ENCODE measurements at places on chromosomes 3 and 15. TPM values are rescaled to one million over a fixed set of nuclear protein-coding genes. Genes with fewer than 3 reads are reported as not detected.

- DNase-seq: no peak
These were observed 432.2 kb upstream of the LMCD1 start for GRCh38 chr3:8069471-8069870.

DNA sequence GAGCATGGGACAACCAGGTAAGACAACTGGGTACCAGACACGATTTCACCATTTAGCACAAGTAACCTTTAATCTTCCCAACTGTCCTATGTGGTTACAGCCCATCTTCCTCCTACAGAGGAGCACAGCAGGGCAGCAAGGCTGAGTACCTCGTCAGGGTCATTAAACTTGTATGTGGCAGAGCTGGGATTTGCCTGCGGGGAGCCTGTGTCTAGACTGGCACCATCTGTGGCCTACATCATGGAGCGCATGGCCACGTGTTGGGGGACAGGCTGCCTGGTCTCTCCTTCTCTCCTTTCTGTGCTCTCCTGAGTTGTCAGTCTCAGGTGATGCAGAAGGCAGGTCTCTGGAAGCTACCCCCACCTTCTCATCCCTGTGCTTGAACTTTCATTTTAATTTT is 32.2 kb downstream of the GOLGA6A start:
- DNase-seq: no peak

CHL1 gene
- 3.8 TPM for polyA plus RNA-seq

DNA sequence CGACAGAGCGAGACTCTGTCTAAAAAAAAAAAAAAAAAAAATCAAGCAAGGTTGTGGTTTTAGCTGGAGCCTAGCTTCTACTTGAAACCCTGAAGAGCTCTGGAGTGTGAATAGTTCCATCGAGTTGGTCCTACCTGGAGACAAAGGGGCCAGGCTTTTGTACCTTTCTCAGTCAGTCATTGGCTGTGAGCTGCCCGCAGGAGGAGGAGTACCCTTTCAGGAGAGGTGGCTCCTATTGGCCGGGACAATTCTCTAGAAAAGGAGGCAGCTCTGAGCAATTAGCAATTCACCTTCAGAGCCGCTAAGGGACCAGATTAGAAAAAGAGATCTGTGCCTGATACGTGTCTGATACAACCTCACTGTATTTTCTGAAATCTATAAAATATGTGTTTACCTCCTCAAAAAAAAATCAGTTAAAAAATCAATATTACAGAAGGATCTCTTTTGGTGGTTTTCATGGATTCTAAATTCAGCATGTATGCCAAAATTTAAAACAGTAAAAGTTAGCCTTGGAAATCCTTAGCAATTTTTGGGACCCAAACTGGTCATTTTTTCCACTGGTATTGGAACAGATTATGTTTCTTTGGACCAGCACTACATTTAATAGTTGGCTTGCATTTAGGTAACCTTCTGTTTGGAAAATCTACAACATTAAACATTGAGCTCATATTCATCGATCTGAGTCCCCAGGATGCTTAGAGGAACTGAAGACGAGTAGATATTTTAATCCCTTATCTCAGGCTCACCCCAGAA is 29.7 kb upstream of the PDCD6IP start:
- DNase-seq: peak; percentile 28

RLBP1 gene
- 0.08 TPM for polyA plus RNA-seq

- DNase-seq: no peak
These were observed 682.1 kb downstream of the MECOM start for GRCh38 chr3:168981396-168981795.

DNA sequence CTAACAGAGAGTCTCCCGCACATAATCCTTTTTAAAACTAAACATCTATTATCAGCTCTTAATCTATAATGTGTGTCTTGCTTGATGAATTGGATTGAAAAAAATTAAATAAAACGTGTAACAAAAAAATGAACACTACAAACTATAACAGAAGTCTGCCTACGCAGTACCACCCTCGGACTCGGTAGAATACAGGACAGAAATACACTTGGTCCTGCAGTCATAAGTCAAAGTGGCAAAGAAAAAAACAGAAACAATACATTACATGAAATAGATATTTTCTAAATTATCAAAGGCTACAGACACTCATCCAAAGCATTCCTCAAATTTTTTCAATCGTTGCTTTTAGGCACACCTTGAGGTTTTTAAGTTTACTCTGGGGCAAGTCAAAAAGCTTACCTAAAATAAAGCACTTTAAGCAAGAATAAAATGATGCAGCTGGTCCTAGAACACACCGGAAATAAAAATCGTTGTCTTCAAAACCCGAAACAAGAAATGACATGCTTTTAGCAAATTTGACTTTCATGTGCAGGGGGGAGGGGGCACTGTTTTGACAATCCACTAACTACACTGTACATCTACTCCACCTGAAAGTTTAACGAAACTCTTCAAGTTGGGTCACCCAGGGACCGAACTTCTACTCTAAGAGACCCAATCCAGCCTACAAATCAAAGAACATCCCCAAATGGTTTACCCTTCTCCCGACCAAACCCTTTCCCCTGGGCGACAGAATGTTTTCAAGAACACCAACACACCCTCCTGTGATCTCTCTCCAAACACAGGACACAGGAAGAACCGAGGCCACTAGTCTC is 1.3 kb downstream of the ADAM10 start:
- peak; percentile 33 for DNase-seq

- no peak for DNase-seq
These were observed 39.0 kb downstream of the UNC13C start for GRCh38 chr15:54017251-54017650.

DNA sequence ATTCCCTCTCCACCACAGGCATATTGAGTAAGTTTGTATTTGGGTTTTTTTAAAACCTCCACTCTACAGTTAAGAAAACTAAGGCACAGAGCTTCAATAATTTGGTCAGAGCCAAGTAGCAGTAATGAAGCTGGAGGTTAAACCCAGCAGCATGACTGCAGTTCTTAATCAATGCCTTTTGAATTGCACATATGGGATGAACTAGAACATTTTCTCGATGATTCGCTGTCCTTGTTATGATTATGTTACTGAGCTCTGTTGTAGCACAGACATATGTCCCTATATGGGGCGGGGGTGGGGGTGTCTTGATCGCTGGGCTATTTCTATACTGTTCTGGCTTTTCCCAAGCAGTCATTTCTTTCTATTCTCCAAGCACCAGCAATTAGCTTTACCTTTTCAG is 1.6 kb upstream of the CCR5 start:
- no peak for DNase-seq

- DNase-seq: no peak
These were observed 228.9 kb downstream of the CD47 start for GRCh38 chr3:107861904-107862303.

DNA sequence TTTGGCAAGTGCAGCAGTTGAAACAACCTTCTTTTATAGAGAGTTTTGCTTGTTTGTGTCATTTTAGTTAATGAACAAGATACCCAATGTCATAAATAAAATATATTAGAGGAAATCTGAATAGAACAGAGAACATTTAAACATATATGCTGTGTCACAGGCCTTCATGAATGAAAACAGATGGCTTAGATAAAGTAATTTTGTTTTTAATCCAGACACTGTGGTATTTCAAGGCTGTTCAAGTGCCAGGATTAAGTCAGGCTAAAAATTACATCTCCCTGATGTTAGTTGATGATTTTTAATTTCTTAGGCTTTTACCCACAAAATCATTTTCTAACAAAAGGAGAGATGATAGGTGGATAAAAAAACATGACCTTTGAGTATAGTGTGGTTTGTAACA is 4.9 kb upstream of the ACKR4 start:
- DNase-seq: no peak

DNA sequence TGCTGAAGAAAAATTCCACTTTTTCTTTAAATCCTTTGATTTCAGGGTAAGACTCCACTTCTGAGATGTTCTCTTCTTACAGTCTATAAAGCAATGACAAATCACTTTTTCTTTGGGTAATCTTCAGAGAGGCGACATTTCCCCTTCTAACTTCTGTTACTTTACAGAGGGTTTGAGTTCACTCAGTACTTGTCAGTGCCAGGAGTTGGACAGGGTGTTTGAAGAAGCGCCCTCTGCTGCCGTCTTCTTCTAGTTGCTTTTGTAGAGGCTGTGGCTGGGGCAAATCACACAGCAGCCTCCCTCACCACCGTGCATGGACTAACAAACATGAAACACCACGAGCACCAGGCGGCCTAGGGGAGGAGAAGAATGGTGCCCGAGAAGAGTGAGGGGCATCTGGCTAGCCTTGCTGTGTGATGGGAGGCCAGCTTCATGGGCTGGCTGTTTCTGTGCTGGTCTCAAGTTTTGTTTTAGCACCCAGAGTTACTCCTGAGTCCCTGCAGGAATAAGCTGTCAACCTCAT is at the start of gene CD80:
Gene CD80, minus strand, starts transcription at position 174 of the 523 bp plus-strand sequence. CDS start 1,886 bp downstream, outside the sequence.
- no peak for DNase-seq

DNA sequence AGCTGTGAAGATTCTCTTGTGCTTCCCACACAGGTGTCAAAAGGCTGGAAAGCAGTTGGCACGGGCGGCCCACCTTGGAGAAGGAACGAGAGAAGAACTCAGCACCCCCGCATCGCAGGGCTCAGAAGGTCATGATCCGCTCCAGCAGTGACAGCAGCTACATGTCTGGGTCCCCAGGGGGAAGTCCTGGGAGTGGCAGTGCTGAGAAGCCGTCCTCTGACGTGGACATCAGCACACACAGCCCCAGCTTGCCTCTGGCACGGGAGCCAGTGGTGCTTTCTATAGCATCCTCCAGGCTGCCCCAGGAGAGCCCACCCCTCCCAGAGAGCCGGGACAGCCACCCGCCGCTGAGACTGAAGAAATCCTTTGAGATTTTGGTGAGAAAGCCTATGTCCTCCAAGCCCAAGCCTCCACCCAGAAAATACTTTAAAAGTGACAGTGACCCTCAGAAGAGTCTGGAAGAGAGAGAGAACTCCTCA is 31.4 kb downstream of the STARD5 start:
- no peak for DNase-seq

DNA sequence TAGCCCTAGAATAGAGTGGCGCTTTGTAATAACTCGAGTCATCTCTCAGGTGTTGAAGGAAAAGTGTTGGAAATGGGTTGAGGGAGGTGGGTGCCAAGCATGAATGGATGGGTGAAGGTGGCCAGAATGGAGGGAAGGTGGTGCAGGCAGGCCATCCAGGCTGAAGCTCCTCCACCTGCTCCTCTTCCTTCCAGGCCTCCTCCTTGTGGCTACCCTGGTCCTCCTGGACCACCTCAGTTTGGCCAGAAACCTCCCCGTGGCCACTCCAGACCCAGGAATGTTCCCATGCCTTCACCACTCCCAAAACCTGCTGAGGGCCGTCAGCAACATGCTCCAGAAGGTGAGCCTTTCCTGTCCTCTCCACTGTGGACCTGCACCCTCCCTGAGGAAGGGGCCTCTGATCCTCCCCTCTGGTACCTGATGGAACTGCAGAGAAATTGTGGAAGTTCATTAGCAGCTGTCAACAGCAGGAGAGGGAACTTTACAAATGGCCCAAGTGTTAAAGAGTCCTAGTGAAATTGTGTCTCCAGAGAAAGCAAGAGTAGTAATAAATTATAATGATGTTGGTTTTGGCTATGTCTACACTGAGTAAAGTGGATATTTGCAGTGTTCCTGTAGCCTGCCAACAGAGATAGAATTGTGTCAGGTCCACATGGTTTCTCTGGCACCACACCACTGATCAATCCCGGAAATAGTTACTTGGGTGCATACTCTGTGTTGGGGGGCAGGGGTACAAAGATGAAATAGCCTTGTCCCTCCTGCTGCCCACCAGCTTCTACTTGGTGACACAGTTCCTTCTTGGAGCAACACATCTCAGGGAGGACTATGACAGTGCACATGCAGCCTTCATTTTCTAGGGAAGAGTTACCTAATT is 1.6 kb downstream of the IL12A start:
- DNase-seq: no peak

- DNase-seq: no peak
These were observed 98.2 kb upstream of the NR2F2 start for GRCh38 chr15:96232335-96232734.

SMCO1 gene
- polyA plus RNA-seq: 2.3 TPM

DNA sequence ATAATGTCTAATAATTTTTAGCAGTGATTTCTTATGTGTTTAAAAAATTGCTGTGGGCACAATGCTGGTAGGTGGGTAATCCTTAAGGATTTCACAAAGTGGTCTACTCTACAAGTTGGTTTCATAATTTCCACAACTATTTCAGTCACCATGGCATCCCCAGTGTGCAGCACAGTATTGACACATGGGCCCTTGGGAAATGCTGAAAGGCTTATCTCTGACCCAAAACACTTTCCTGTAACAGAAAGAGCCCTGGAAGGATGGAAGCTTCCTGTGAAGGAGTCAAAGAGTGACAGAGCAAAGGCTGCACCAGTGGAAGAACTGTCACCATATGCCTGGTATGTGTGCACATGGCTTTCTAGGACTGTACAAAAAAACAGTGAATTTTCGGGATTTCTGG is 153.7 kb downstream of the ANO10 start:
- no peak for DNase-seq

LSAMP gene
- polyA plus RNA-seq: 7.4 TPM

GRCh38 chr3:138796761-138797160 is 38.0 kb downstream of the PIK3CB start:
- DNase-seq: no peak

GRCh38 chr3:159726231-159726964 is 262.2 kb upstream of the IL12A start:
- DNase-seq: no peak

DNA sequence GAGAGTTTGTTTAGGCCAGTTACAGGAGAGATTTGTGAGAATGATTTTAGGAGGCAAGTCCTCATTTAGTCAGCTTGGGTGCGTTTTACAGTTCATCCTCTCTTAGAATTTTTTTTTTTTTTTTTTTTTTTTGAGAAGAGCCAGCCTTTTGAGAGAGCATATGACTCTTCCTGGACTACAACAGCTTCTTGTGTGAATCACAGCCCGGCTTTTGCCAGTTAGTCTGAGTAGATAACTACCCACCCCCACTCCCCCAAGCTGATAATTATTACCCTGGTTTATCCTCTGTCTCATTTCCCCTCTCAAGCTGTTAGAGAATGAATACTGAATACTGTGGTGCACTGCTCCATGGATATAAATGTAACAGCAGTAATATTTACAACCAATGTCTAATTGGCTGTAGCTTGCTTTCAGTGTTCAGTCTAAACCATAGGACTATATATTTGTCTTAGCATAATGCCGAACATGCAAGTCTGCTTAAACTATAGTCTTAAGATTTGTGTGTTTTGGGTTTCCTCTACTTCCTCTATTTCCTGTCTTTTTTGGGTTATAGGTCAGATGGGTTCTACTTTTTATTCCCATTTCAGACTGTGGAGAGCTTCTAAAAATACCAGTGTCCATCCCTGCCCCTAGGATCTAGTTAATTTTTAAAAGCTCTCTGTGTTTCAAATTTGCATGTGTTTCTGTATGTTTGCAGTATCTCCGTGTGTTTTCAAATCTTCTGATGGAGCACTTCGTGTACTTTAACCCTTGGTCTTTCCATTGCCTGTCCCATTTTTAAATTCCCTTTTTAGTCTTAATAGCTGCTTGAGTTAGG is 8.0 kb downstream of the CHD2 start:
- DNase-seq: no peak
